Suppressor macrophage (primary cell): ENCODE measurements at places on chromosomes 13 and 19.

DNA sequence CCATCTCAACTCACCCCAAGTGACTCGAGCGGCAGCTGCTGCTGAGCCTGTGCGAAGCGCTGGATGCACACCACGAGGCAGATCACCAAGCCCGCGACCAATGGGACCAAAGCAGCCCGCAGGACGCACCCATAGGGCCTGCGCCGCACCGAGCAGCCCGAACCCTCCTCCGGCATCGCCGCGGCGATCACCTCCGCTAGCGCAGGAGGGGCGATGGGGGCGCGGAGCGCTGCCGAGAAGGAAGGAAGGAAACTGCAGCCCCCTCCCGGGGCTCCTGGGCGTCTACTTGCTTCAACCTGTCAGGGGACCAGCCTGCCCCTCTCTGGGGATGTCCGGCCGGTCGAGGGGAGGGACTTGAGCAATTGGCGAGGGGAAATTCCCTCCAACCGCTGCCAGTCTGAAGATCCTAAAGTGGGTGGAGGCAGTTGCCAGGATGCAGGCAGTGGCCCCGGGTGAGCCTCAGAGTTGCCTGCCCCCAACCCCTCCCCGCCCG, at the start of gene CD70:
Gene CD70 (minus strand): TSS at position 324 of the 493 bp plus-strand sequence. CDS start 148 bp downstream, at position 176.
- no peak for DNase-seq

DNA sequence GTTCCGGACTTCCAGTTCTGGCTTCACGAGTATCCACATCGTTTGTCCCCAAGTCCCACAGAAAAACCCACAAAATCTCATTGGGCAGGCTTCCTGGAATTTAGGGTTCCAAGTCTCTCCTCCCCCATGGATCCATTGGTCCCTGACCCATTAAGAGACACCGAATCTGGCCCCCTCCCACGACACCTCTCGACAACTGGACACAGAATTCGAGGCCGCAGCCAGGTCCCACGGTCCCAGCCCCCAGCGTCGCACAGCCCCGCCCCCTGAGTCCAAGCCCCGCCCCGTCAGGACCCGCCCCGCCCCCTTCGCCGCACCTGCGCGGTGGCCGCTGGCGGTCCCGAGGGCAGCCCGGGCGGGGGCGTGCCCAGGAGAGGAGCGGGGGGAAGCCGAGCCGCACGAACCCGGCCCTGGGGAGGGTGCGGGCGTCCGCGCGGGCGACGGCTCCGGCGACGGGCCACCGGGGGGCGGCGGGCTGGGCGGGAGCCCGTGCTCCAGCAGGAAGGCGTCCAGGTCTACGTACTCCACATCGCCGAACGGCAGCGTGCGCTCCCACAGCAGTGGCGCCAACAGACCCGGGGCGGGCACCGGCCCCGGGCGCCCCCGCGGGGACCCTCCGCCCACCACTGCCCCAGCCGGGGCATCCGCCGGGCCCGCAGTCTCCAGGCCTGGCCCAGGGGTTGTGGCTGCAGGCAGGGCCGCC, 1.8 kb downstream of the DBP start:
- DNase-seq, result peak; percentile 77

- DNase-seq, result no peak
Measured at GRCh38 chr19:14148751-14149410, 12.5 kb upstream of the ASF1B start.

GRCh38 chr13:79477968-79478367, 3.0 kb upstream of the NDFIP2 start:
- no peak for DNase-seq

DNA sequence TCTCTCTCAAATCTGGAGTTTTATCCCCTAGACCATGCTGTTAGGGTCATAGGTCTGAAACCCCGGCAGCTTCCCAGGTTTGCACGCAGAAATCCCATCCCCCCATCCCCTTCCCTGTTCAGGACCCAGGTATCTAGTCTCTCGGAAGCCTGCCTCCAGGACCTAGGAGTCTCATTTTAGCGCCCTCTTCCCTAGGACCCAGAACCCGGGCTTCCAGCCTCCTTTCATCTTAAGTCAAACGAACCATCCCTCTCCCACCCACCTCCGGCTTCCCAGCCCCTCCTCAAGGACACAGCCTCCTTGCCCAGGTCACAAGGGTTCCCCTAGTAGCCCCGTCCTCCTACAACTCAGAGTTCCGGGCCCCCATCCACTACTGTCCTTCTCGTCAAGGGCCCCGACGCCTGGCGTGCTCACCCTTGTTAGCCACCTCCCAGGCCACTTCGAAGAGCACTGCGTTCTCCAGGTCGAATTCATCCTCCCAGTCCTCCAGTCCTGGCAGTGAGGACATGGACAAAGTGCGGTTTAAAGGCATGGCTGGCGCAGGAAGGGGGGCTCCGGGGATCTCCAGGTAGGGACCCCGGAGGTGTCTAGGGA, 431 bp downstream of the GYS1 start:
- peak; percentile 29 for DNase-seq

DNA sequence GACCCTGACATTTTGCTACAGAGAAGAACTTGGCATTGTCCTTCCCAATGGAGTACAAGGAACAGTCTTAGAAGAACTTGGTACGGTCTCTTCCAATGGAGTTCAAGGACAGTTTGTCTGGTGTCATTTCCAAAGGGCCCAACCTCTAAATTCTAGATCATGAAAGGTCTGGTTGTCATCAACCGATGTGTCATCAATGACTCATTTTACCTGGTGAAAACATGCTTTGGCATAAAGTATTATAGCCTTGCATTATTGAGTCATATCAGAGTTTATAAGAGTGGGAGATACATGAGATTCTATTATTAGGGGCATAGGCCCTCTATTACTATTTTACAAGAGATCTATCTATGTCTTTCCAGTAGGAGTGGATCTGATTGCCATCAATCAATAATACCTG, 4.3 kb downstream of the CYP2B6 start:
- no peak for DNase-seq

GRCh38 chr19:28614634-28615545, 598.1 kb downstream of the UQCRFS1 start:
- DNase-seq, result no peak

DNA sequence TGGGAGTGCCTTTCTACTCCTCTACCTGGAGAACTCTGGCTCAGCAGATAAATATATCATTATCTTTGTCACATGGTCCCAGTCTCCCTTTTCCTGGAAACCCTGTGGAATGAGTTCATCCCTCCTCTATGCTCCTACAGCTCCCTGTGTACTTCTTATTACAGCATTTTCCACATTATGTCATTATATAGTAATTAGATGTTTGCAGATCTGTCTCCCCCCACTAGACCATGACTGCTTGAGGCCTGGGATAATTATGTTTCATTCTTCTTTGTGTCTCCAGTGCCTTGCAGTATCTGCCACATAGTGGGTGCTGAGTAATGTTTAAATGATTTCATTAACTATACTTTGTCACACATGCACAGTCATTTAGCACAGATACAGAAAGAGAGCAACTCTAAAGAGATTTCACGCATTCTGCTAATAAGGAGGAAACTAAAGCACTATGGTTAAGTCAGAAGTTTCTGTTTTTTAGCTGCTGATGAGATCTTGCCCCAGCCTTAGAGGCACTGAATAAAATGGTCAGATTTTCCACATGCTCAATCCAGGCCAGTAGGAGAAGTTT, 66.1 kb upstream of the DIAPH3 start:
- DNase-seq, result no peak

GRCh38 chr13:112349681-112350080, 26.5 kb upstream of the SPACA7 start:
- no peak for DNase-seq

DNA sequence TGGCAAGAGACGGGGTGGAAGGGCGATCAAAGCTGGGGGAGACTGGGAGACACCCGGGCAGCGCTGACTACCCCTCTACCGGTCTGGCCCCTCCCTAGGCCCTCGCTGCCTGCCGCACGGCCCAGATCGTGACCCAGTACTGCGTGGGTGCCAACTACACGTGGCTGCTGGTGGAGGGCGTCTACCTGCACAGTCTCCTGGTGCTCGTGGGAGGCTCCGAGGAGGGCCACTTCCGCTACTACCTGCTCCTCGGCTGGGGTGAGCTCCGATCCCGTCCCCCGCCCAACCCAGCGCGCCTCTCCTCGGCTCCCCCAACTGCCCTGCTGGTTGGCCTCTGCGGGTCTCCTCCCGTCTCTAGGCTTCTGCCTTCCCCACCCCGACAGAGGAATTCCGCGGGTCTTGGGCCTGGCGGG, 8.8 kb downstream of the GIPR start:
- DNase-seq, result no peak

DNA sequence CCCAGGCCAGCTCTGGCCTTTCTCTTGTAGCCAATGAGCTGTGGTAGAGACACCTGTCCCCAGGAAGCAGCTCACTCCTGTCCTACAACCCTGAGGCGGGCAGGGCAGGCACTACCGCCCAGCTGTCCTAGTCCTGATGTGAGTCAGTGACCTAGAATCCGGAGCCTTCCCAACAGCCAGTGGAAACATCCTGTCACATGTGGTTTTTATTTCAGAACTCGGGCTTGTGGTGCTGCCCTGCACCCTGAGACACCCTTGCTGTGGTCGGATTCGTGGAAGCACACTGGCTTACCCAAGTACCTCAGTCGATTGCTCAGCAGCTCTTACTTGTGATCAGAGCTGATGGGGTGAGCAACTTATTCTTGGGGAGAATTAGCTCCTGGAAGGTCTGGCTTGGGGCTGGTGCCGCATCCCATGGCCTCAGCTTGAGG, 83.6 kb upstream of the ARHGEF7 start:
- DNase-seq, result no peak

- DNase-seq, result no peak
Measured at GRCh38 chr13:34777089-34777913, 164.8 kb upstream of the NBEA start.

- DNase-seq, result no peak
Measured at GRCh38 chr13:37131092-37131491, 25.6 kb upstream of the CSNK1A1L start.

GRCh38 chr13:46605825-46606554, 53.0 kb downstream of the LRCH1 start:
- peak; percentile 91 for DNase-seq

GRCh38 chr13:109602356-109602755, 184.0 kb downstream of the IRS2 start:
- no peak for DNase-seq

DNA sequence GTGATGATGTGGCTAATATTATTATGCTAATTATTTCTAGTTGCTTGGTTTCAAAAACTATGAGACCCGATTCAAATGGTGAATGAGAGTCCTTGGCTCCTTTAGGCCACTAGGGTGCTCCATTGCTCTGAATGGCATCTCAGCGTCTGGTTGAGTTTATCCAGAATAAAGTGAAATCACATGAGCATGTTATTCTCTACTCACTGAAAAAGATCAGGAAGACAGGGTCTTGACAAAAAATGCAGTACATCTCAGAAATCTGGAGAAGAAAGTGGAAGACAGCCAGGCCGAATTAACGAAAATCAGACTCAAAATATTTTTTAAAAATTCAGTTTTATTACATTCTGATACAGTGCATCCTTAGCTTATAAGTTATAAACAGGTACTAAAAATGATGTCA, 516.2 kb downstream of the MYO16 start:
- DNase-seq, result peak; percentile 76

- no peak for DNase-seq
Measured at GRCh38 chr13:94479616-94480015, at the start of gene DCT. Gene DCT, minus strand, starts transcription at chr13:94479682. Its CDS starts 427 bp downstream, at chr13:94479255.

DNA sequence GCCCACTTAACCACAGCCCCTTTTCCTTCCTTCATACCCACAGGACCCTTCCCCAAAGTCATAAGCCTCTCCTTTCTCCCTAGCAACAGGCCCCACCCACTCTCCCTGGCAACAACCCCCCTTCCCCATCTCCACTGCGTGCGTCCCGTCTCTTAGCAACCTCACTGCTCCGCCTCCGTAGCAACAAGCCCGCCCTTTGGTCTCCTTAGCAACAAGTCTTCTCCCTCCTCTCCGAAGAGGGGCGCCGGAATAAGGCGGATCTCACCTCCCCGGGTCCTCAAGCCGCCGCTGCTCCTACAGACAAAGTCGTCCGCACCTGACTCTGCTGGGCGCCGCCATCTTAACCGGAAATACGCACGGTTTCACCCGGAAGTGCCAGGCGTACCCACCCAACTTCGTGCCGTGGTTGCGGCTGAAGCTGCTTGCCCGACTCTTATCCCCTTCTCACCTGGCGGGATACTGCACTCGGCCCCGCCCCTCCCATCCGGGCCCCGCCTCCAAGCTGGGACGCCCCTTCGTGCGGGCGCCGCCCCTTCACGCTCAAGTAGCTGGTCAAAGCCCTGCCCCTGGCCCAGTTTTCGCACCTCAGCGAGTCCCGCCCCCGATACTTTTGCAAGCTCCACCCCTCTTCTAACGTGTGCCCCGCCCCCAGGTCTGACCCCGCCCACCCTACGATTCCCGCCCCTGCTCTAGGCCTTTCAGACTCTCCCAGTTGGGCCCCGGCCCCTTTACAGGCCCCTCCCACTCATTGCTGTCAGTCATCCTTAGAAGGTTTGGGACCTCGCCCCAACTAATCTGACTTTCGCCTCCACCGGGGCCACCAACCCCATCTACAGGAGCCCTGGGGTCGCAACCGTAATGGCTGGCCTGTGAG, at the start of gene HSPBP1:
Gene HSPBP1 (minus strand): TSS at position 341 of the 874 bp plus-strand sequence. CDS start 502 bp downstream, outside the sequence.
- peak; percentile 84 for DNase-seq

DNA sequence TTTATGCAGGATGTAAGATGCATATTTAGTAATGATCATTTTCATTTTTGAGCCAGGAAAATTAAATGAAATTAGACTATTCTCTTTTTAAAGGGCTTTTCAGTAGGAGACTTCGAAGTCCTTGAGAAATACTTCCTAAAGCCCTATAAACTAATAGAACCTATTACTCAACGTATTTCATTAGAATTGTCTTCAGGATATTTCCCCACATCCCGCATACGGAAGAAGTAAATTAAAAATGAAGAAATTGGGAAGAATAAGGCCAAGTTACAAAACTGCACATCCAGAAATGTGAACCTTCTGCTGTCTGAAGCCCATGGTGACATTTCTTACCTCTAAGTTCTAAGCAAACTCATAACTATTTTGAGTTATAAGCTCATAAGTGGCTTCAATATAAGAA, 66.5 kb downstream of the RXFP2 start:
- no peak for DNase-seq

GRCh38 chr13:51419001-51419636, 33.7 kb downstream of the INTS6 start:
- peak; percentile 25 for DNase-seq

GRCh38 chr19:58355215-58355796, 2.0 kb upstream of the A1BG start:
- no peak for DNase-seq

- DNase-seq, result peak; percentile 46
Measured at GRCh38 chr19:54178581-54179261, 5.8 kb upstream of the TMC4 start.
